ENCODE measurements at places on chromosomes 4 and X.
A peak's percentile ranks its signal among the peaks of the same experiment; 100 is the strongest.

DNA sequence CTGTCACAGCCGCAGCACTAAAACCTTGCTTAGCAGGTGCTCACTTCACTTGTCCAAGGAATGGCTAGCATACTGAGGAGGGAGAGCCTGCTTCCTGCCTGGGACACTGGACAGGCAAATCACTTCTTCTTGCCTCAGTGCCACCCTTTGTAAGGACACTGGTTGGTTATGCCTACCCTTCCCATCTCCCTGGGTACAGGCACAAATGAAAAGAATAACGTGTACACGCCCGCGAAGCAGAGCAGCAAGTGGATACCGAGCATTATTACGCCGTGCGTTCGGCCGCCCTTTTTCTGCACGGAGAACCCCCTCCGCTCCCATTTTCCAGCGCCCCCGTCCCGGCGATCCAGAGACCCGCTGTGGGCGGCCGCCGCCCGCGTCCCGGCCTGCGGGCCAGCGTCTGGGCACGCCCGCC is 338 bp upstream of the KLHL2 start:
- DNase-seq = peak; percentile 9

GRCh38 chr4:123017636-123018395 is 95.4 kb upstream of the NUDT6 start:
- no peak for DNase-seq

DNA sequence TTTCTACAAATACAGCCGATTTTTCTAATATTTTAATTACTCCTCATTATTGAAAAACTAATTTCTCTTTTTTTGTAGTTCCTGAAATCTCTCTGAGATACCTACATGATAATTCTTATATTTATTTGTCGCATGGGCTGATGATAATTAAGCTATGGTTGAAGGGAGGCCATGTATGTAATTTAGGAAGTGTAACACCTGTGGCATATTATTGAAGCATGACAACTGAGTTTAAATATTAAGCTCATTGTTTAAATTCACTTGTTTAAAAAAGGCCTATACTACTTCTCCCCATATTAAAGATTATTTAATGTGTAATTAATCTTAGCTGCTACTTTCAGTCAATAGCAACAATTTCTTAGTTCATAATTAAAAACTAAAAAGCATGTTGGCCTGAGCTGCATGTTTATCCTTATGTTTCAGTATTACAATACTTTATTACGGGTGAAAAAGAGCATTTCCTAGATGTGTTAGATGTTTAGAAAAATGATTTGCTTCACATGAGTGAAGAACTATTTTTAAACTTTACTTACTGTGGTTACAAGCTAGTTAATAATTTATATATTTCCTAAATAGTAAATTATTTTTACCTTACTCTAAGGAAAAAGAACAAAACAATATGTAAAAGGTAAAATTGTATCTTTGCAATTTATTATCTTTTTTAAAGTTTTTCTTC is 122.4 kb downstream of the RAP1GDS1 start:
- DNase-seq = no peak

DNA sequence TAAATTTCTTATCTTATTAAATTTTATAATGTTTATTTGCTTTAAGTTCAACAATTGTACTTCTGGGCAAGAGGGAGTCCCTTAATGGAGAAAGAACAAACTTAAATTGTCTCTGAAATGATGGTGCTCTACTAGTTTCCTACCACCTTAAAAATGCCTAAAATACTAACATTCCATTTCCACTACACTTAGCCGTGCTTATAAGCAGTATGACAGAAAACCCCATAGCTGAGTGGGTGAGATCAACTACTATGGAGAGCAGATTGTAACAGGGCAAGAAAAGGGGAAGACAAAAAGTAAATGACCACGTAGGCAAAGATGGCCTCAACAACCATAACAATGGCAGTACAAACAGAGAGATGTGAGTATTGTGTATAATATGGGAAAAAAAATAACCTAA is 35.0 kb downstream of the RFC1 start:
- no peak for DNase-seq

GRCh38 chr4:85761803-85762528 is 287.0 kb downstream of the ARHGAP24 start:
- DNase-seq = no peak

DNA sequence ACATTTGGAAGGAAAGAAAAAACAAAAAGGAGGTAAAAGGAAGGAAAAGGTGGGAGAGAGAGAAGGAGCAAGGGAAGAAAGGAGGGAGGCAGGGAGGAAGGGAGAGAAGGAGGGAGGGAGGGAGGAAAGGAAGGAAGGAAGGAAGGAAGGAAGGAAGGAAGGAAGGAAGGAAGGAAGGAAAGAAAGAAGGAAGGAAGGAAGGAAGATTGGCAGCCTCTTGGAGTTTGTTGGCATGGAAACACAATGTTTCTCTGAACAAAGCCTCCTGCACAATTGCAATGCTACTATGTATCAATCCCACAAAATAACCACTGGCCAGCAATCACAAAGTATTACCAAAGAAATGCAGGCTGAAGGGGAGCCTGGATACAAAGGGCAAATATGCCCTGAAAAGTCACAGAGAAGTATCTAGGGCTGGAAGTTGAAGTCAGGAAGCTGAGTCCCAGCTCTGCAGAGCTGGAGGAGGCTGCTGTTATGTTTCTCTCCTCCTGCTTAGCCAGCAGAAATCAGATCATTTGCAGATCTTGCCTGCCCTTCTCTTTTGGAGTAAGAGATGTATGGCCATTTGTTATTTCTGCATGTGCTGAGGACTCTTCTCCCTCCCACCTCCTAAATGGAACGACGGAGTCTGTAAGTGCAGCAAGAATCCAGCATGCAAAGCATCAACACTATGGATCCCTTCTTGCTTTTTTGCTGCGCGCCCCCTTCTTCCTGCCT is 195.9 kb upstream of the LDB2 start:
- DNase-seq = no peak

DNA sequence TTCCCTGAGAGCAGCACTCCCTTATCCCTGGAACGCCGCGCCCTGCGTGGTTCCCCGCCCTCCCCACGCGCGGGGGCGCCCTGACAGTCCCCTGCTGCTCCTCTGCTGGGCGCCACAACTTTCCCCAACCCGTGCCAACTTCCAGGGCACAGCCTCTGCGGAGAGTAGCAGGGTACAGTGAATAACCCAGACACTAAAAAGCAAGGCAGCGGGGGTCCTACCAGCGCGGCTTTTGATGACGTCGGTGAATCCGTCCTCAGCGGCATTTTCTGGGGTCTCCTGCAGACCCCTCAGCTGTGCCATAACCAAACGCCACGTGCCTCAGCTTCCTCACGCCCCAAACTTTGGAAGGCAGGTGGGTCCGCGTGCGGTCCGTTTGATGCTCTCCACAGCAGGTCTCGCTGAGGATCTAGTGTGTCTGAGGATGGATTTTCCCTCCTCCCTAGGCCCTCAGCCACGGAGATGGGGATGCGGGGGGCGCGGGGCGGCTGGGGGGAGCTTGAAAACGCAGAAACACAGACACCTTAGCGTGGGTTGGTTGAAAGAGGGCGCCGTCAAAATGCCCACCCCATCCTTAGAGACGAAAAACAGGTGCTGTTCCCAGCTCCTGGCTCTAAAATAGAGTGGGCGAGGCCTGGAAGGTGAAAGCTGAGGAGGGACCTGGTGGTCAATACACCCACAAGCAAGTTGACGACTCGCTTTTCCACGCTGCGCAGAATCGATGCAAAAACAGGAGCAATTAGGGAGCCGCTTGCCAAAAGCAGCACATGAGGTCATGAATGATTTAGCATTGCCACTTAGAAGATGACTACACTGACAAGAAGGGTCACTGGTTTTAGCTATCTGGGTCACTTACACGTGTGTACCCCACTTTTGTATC is 405.6 kb downstream of the FAM47A start:
- no peak for DNase-seq

DNA sequence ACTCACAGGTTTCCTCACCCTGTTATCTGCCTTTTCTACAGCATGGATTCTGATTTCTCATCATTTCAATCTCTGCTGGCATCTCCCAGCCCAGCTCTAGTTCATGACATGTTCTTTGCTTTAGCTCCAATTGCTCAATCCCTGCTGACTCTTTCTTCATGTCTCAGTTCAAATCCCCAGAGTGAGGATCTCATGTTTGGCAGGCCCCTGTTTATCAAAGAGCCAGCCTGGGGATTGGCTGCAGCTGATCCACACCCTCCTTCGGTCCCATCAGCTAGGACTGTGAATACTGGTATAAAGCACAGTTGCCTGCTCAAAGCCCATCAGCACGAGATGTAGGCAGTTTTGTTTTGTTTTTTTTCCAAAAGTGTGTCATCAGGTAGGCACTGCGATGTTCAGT is 14.4 kb upstream of the CC2D2A start:
- DNase-seq = no peak

- DNase-seq = no peak
Measured at GRCh38 chr4:56684320-56685050, 3.4 kb upstream of the HOPX start.

DNA sequence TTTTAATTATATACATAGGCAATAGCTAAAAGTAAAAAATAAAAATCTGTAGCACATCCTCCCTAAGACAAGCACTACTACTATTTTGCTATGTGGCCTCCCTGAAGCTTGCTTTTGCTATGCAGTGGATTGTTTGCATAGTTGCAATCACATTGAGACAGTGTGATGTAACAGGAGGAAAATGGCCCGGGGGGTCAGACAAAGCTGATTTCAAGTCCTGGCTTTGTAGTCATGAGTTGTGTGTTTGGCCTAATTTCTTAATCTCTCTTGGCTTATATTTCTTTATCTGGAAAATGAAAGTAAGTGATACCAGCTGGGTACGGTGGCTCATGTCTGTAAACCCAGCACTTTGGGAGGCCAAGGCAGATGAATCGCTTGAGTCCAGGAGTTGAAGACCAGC is 166.6 kb downstream of the LHFPL1 start:
- DNase-seq = no peak

DNA sequence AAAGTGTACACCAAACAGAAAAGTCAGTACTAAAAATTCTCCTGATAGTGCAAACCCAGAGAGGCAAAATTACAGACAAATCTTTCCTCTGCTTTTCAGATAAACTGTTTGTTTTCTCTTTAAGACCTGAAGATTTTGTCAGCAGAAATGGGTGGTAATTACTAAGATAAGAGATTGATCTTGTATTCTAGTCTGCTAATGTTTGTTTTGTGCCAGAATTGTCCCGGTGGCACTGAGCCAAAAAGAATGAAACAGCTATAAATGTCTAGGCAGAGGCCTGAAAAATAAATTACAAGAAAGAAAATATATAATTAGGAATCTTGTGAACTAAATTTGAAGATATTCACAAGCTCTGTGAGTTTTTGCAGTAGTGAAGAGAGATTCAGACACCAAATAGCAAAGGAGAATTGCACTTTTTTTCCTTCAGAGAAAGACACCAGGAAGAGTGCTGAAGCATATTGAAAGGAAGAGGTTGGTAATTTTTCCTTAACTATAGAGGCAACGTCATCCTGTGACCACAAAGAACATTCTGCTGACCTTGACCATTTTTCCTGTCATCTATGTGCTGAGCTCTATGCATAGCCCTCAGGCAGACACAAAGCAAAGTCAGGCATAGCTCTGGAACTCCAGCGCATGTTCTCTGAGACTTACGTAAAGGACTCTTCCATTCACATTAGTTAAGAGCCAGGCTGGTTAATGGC is 314.5 kb upstream of the RASGEF1B start:
- DNase-seq = no peak

GRCh38 chr4:129345609-129346008 is 249.7 kb downstream of the C4orf33 start:
- no peak for DNase-seq

- DNase-seq = no peak
Measured at GRCh38 chr4:181637186-181638105, 605.8 kb upstream of the TENM3 start.

- no peak for DNase-seq
Measured at GRCh38 chr4:105184316-105184980, 37.8 kb downstream of the TET2 start.

Data from activated naive CD8-positive, alpha-beta T cell treated with anti-CD3 and anti-CD28 coated beads for 36 hours (primary cell).